Gastrocnemius medialis (tissue), 4 donors: ENCODE measurements at places on chromosomes 6 and 20.

GRCh38 chr6:37971711-37972390 is 152.3 kb downstream of the ZFAND3 start:
- DNase-seq, result no peak

- DNase-seq, result peak; percentile 26
Measured at GRCh38 chr20:47727170-47727880, 58.0 kb downstream of the SULF2 start.

GRCh38 chr20:10094566-10095173 is 59.9 kb downstream of the ANKEF1 start:
- DNase-seq, result no peak

DNA sequence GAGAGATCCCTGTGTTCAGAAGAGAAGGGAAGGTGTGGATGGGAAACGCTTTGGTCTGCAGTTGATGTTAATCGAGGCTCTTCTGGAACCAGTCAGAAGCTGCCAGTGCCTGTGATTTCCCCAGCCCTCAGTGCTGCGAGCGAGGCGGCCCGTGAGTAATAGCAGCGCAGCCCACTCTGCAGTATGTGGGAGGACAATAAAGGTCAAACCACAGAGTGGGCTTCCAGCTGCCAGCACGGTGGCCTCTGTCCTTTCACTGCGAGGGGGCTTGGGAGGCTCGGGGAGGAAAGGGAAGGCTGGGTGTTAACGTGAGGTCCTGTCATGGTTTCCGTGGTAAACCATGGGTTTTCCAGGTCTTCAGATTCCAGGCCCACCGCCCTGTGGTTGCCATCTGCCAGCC is 32.3 kb upstream of the TAGAP start:
- DNase-seq, result no peak

GRCh38 chr6:56370127-56370540 is 122.8 kb upstream of the COL21A1 start:
- DNase-seq, result no peak

GRCh38 chr6:5270093-5270680 is 8.9 kb downstream of the FARS2 start:
- DNase-seq, result no peak
